ENCODE measurements at places on chromosomes 3 and 15.

DNA sequence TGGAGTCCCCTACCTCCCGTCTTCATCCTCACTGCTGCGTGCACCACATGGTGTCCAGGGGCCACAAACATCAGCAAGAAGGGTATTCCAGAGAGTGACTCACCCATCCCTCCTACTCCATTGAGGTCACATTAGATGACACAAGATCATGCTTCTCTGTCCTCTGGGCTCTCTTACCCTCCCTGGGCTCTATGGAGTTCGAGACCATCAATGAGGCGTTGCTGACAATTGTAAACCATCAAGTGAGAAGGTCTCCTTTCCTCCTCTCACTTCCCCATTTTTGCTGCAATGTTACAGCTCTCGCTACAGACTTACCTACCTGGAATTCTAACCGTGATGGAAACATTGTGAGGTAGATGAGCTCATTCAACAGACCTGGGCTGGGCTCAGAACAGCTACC, 51.7 kb downstream of the HMCES start:
- no peak for DNase-seq

DNA sequence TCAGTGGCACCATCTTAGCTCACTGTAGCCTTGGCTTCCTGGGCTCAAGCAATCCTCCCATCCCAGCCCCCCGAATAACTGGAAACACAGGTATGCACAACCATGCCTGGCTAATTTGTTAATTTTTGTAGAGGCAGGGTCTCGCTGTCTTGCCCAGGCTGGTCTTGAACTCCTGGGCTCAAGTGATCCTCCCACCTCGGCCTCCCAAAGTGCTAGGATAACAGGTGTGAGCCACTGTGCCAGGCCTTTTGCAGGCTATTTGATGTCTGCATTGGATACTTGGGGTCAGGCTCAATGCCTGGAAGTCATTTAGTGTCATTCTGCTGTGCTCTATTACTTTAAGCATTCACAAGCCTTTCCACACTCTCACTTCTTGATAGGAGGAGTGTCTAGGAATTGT, 17.6 kb downstream of the LIMD1 start:
- DNase-seq, result no peak

DNA sequence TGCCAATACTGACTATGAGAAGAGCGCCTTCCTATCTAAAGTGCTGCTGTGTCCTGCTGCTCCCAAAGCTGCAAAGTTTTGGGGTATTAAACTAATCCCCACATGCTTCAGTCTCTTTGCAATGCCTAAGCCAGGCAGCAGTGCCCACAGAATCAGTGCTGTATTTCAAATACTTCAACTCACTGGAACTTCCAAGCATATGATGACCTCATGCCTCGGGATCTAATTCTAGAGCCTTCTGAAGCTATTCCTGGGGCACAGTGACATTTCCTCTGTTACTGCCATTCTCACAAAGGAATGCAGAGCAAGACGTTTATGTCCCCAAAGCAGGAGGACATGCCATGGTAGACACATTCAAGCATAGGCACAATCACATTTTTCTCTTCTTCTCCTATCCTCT, 78.5 kb downstream of the CD200 start:
- no peak for DNase-seq

DNA sequence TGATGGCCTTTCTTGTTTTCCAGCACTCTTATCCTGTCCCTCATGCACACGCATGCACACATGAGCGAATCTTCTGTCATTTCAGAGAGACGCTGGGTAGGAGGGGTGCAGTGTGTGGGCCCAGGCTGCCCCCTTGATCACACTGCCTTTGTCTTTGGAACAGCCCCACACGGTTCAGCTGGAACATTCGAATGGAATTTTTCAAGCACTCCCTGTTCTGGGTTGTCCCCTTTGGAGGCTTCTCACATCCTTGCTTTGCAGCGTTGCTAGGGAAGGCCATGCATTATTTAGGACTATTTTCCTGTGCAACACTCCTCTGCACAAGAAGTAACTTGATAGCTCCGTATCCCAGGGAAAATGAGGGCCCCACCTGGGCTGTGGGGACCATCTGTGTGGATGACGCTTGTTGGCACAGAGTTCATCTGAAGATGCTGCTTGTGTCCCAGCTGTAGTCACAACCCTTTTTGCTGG, 78.4 kb downstream of the SPSB4 start:
- no peak for DNase-seq

- no peak for DNase-seq
Measured at GRCh38 chr3:153979418-153980251, 141.6 kb upstream of the ARHGEF26 start.

GRCh38 chr3:171173736-171174135, 147.2 kb upstream of the SLC2A2 start:
- DNase-seq, result no peak

GRCh38 chr15:81183439-81183775, 13.3 kb upstream of the IL16 start:
- DNase-seq, result no peak

GRCh38 chr15:90191794-90192509, 9.2 kb upstream of the SEMA4B start:
- DNase-seq, result peak; percentile 60

GRCh38 chr3:100160521-100160920, 46.2 kb upstream of the FILIP1L start:
- DNase-seq, result no peak

- DNase-seq, result no peak
Measured at GRCh38 chr3:149658744-149659497, 1.1 kb upstream of the WWTR1 start.

DNA sequence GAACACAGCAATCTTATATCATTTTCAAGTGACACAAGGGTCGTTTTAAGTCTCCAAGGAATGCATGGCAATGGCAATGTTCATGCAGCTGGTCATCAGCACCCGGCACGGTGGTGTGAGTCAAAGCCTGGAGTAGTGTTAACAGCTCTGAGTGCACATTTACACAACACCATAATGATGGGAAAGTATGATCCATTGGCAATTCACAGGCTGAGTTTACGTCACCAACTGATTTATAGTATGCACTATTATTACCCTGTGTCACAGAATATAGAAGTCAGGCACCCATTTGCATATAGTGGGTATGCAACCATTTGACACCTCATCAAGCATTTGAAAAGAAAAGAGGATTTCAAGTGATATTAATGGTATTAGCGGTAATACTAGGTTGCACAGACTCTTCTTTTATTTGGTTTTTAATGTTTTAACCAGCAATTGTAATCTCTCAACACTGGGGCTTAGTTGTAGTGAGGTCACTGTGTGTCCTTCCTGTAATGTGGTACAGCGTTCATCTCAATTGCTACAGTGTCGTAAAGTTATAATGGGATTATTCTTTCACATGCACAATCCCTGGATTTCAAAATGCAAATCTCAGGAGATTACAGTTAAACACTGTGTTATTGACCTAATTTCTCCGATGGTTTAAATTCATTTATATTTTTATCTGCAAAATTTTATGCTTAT, 113.8 kb downstream of the C3orf38 start:
- DNase-seq, result no peak

- no peak for DNase-seq
Measured at GRCh38 chr3:174423936-174424335, 435.2 kb upstream of the NAALADL2 start.

DNA sequence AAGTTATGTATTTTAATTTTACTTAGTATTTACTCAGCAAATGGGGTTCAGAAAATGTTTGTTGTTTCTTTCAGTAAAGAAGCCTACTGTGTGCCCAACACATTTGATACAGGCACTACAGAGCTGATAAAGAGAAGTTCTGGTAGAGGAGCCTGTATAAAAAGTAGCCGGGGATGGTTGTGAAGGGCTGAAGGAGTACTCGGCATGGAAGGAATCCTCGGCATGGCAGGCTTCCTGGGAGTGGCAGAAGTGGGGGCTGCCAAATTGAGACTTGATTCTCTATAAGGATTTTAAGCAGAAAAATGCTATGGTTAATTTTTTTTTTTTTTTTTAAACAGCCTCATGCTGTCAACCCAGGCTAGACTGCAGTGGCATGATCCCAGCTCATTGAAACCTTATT, 9.3 kb downstream of the ARL13B start:
- no peak for DNase-seq

GRCh38 chr3:44883213-44883955, 9.0 kb downstream of the TGM4 start:
- no peak for DNase-seq

GRCh38 chr3:8937064-8938020, 25.9 kb downstream of the RAD18 start:
- DNase-seq, result peak; percentile 69

DNA sequence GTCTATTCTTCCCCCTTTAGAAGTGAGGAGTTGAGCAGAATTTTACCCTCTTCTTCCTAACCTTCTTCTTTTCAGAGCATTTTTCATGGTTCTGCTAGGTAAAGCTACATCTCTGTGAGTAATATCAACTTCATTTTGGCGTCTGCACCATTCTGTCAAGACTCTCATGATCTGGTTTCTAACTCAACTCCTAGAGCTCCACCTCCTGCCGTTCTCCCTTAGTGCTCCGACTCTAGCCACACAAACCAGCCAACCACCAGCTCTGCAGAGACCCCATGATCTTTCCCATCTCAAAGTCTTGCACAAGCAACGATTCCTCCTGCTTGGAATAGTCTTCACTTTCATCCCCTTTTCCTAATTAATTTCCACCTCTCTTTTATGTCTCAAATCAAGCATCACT, 193.9 kb upstream of the TMC3 start:
- DNase-seq, result no peak

- DNase-seq, result no peak
Measured at GRCh38 chr3:13827256-13827655, 52.6 kb downstream of the WNT7A start.

DNA sequence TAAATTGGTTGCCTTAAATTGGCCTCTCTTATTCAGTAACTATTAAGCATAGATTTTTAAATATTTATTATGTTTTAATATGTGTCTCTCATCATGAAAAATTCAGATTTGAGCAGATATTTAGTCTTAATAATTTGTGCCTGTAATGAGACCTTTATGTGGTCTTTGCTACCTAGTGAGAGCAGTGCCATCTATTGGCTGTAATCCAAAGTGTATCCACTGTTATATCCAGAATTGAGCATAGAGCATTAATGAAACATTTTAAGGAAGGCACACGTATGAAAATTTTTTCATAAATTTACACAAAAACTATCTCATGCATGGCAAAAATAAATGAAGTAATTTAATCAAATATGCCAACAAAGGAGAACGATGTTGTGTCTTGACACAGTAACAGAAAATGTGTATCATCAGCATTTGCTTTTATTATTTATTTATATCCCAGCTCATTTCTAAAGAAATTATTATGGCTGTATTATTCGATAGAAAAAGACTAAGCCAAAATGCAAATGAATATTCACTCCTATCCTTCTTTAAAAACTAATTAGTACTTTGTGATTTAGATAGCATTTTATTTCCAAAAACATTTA, 203.5 kb downstream of the RSRC1 start:
- DNase-seq, result no peak

DNA sequence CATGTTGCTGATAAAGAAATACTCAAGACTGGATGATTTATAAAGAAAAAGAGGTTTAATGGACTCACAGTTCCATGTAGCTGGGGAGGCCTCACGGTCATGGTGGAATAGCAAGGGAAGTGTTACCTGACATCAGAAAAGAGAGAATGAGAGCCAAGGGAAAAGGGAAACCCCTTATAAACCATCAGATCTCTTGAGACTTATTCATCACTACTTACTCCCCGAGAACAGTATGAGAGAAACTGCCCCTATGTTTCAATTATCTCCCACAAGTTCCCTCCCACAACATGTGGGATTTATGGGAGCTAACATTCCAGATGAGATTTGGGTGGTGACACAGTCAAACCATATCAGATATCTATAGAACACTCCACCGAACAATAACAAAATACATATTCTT, 904.6 kb downstream of the PDCD6IP start:
- no peak for DNase-seq

DNA sequence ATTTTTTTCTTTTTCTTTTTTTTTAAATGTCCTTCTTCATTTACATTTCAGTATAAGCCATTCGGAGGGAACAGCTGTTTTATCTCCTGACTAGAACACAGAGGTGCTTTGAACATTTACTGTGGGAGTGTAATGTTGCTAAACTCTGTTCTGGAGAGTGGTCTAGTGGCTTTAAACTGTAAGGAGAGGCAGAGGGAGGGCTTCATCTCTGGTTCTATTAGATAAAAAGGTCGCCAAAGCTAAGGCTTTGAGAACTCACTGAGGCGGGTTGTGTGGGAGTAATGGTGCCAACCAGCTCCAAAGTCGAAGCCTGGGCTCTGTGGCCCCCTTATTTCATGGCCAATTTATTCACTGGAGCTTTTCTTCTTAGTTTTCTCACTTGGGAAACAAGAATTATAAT, 133.2 kb downstream of the ANXA2 start:
- no peak for DNase-seq

- DNase-seq, result no peak
Measured at GRCh38 chr3:26713091-26713490, 90.5 kb downstream of the LRRC3B start.

- DNase-seq, result no peak
Measured at GRCh38 chr15:101651554-101652097, 555 bp downstream of the TM2D3 start.

DNA sequence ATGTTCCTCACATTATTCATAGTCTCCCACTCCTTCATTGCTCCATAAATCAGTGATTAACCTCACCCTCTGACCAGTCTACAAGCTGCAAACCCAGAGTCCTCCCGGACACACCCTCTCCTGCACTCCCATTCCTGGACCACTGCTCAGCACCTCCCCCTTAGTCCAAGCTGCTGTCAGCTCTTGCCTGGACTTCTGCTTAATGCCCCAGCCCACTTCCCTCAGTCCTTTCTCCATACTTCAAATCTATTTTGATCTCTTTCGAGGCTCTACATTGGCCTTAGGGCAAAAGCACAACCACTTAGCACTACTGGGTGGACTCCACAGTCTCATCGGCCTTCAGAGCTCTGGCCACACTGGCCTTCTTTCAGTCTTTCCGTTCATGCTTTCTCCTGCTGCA, 79.4 kb upstream of the FAM98B start:
- DNase-seq, result no peak

DNA sequence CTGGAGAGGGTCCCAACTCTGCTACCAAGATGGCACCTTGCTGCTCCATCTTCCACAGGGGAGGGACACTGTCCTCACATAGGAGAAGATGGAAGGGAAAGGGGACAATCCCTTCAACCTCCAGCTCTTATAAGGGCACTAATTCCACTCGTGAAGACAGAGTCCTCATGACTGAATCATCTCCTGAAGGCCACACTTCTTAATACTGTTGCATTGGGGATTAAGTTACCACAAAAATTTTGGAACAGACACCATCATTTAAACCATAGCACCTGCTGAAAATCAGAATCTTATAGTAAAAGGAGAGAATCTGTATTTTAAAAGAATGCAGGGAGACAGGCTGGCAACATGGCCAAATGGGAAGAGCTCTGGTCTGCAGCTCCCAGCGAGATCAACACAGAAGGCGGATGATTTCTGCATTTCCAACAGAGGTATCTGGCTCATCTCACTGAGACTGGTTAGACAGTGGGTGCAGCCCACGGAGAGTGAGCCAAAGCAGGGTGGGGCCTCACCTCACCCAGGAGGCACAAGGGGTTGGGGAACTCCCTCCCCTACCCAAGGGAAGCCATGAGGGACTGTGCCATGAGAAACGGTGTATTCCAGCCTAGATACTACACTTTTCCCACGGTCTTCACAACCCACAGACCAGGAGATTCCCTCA, 69.4 kb upstream of the LIPC start:
- DNase-seq, result no peak

GRCh38 chr15:33163816-33164215, 30.7 kb downstream of the FMN1 start:
- DNase-seq, result no peak

Measured in kidney epithelial cell (primary cell).